CD4-positive, alpha-beta T cell treated with Interleukin-4 for 4 hours (primary cell): ENCODE measurements at places on chromosomes 1 and 21.
A peak's percentile ranks its signal among the peaks of the same experiment; 100 is the strongest.

DNA sequence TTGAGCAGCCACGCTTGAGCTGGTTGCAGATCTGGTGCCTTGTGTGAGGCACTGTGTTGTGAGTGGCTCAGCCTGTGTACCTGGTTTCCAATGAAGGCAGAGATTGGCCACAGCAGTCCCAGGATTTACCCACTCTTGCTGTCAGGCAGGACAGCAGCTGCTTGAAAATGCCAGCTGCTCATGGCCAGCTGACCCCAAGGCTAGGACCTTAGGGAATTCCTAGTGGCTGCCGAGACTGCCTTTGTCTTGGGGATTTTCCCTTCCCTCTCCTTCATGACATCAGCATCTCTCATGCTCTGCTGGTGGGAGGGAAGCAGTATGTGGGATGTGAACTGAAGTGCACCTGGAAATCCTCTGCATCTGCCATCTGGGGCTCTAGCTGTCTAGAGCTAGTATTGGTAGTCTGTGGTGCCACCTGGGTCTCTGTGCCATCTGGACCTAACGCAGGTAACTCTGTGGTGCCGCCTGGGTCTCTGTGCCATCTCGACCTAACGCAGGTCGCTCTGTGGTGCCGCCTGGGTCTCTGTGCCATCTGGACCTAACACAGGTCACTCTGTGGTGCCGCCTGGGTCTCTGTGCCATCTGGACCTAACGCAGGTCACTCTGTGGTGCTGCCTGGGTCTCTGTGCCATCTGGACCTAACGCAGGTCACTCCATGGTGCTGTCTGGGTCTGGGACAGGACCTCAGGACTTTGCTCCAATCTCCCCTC lies 3.8 kb upstream of the LRRC47 start:
- DNase-seq = no peak

DNA sequence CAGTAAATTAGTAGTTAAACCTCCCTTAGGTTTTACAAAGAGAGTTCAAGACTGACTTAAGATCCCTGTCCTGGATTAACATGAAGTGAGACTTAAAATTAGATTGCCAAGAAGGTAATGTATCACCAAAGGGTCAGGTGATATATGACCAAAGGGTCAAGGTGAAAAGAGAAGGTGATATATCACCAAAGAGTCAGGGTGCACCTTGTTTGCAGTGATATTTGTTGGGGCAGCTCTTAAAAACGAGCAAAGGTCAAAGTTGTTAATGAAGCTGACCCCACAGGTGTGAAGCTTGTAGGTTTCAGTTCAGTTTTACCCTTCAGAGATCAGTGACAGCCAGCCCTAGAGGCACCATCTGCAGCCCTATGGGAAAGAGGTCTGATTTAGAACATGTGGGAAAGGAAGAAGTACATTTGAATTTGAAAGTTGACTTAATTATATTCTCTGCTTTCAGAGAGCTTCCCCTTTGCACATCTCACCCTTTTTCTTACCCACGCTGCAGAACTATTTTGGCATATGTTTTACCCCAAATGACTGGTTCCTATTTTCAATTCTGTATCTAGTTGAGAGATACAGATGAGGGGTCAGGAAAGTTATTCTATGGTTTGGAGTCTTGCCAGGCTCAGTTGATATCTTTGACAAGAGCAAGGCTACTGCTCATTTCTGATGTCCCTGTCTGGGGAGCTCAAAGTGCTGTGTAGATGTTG lies 170.8 kb downstream of the S1PR1 start:
- DNase-seq = no peak

DNA sequence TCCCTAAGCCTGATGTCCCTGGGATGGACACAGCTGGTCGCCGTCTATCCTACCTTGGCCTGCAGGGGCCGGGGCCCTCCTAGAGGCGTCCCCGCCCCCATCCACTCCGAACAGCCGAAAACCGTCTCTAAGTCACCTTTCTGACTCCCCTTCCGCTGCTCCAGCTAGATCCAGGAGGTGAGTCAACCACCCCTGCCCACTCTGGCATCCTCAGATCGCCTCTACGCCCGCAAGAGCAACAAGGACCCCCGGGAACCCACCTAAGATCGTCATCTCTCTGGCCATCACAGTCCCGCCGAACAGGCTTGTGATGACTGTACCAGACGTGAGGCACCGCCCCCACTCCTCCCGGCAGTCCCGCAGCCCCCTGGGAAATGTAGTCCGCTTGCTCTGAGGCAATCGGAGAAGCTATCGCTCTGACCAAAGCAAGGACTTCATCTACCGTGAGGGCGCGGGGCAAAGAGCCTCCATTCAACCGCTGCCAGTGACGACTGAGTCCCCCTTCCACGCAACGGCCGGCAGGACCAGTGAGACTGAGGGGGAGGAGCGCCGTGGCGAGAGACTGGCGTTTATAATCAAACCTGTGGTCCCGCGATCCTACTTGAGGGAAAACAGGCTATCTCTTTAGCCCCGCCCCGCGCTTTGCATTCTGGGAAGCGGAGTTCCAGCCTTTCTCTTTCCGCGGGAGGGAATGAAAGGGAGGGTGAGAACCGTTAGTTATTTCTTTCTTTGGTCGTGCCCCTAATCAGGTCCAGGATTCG lies at the start of gene HSPA13:
TSS of gene HSPA13 (minus strand) at position 312 of the 761 bp plus-strand sequence. CDS start at position 285, 27 bp downstream.
- peak; percentile 99 for DNase-seq

- peak; percentile 90 for DNase-seq
Measured at GRCh38 chr1:12173631-12174121, 6.9 kb downstream of the TNFRSF1B start.

DNA sequence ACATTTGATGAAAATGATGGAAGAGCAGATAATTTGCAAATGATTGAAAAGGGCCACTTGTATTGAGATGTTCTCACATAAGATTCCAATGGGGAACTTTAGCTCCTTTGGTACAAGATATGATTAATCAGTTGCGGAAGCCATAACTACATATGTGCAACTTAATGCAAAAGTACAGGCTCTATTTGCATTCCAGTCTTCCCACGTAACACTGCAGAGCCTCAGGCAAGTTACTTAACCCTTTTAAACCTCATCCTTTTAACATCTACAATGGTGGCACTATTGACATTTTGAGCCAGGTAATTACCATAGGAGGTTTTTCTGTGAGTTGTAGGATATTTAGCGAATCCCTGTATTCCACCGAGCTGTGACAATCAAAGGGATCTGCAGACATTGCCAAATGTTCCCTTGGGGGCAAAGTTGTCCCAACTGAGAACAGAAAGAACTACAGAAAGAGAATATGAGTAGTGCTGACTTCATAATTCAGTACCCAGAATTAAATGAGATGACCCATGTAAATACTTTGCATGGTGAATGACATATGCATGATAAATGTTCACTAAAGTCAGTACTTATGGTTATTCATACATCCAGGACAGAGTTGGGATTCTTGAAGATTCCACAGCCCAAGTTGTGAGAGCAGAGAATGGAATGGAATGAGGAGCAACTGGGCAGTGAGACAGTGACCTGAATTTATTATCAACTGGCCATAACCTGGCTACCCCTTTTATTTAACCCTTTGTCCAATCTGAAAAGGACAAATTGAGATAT lies 62.6 kb downstream of the SPAG17 start:
- no peak for DNase-seq

GRCh38 chr1:49597436-49597835 lies 426.3 kb downstream of the AGBL4 start:
- no peak for DNase-seq

DNA sequence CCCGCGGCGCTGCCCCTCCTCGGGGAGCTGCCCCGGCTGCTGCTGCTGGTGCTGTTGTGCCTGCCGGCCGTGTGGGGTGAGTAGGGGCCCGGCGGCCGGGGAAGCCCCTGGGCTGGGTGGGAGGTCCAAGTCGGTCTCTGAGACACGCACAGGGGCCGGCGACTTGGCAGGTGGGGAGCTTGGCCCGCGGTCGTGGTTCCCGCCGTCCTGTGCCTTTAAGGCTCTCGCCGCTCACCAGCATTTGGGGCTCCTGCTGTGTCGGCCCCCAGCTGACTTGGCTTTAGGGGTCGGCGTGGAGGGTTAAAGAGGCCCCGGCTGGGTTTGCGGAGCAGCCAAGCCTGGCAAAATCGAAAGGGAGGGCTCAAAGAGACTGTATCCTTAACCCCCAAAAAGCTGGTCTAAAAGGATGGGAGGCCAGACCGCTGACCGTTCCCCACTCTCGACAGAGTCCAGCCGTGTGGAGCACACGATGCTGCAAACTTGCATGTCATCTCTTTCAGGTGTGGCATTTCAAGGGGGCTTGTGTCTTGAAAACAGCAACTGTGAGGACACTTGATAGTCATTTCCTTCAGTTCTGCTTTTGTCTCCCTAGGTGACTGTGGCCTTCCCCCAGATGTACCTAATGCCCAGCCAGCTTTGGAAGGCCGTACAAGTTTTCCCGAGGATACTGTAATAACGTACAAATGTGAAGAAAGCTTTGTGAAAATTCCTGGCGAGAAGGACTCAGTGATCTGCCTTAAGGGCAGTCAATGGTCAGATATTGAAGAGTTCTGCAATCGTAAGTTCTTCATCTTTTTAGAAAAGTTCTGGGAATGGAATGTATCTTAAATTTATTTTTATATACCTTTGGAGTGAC lies 540 bp downstream of the CD55 start:
- no peak for DNase-seq

DNA sequence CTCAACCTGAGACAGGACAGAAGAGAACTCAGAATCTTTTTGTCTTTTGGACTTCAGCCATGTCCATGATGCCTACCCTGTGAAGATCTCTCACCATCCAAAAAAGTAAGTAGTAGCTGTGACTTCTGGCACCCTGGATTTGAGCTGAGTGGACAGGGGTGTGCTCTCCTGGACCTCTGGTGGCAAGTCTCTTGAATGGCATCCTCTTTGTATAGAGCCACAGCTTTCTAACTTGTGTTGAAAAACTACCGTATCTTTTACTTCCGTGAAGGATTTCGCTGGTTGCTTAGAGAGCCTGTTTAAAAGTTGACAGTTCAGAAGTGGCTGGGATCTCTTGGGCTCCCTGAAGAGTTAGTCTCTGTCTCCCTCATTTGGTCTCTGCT lies 1.8 kb downstream of the MFN2 start:
- DNase-seq = no peak

DNA sequence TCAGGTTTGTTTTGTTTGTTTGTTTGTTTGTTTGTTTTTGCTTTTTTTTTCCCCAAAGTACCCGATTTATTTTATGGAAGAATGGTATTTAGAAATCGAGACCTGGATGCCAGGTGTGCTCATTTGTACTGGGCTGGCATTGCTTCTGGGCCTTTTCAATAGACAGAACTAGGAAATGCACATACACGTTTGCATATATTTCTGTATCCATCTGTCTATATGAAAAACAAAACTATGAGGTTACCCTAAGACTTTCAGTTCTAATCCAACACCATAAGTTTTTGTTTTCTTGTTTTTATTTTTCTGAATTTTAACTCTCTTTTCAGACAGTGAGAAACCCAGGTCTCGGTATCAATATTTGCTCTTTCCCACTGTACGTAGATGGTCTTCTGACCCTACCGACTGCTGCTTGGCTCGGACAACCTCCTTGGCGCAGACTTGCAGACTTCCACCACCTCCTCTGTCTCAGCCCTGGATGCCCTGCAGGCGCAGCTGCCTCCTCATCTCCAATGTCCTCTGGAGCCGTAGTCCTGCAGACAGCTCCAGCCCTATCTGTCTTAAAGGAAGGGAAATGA lies 171.7 kb downstream of the NEK7 start:
- no peak for DNase-seq

DNA sequence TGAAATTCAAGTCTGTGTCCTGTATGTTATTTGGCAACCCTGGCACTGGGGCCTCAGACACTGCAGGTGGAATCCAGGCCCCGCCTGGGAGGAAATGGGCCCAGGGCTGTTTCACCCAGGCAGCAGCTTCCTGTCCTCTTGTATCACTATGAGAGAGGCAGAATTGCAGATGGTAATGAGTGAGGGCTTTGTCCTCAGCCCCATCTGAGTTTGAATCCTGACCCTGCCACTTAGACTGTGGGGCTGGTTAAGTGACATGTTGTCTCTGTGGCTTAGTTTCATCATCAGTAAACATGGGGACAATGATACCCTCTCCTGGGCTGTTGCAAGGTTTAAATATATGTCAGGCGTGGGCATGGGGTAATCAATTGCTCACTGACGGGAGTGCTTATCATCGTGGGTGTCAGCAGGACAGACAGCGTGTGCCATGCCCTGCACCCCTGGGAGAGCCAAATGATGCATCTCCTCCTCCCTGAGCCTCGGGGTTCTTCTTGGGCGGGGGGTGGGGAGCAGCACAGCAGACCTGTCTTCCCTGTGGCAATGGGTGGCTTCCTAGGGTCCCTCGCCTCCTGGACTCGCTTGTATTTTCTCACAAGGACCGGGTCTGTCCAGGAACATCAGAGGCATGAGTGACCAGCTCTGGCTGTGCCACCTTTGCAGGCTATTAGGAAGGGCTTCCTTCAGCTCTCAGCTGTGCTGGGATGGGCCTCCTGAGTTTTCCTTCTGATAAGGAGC lies 42.1 kb downstream of the ARHGEF10L start:
- DNase-seq = no peak

DNA sequence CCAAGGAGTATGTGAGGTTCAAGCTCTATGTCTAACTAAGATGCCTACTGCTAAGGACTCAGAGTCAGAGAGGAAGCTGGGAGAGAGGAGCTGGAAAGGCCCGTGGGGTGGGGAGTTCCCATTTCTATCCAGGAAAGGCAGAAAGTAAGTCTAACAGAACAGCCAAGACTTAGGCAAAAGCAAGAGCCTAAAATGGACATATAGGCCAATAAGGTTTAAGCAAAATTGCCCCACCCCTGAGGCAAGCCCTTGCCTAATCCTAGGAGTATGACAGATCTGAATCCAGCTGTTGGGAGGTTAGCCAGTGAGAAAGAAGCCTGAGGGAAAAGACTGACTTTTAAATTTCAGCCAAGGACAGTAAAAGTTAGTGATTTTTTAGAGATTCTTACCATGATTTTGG lies 1.6 kb upstream of the KLHDC9 start:
- no peak for DNase-seq

- DNase-seq = no peak
Measured at GRCh38 chr1:36203554-36204346, 20.5 kb upstream of the THRAP3 start.

DNA sequence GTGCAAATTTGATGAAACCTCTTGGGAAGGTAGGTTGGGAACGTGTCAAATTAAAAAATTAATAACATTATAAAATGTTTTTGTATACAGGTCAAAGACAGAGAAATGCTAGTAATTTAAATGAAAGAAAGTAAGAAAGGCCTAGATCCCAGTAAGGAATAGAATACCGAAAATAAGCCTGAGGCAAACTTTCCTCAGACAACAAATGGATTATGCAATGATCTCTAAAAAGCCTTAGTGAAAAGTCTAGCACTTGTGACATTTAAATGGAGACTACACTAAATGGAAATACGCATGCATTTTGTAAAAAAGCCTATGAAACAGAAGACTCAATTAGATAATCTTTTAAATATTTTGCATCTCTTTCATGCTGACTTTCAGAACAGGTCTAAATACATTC lies 138.5 kb upstream of the ZNHIT6 start:
- no peak for DNase-seq

GRCh38 chr1:18041102-18041501 lies 66.5 kb upstream of the IGSF21 start:
- DNase-seq = no peak

- DNase-seq = no peak
Measured at GRCh38 chr21:34728479-34728878, 59.7 kb downstream of the CLIC6 start.

DNA sequence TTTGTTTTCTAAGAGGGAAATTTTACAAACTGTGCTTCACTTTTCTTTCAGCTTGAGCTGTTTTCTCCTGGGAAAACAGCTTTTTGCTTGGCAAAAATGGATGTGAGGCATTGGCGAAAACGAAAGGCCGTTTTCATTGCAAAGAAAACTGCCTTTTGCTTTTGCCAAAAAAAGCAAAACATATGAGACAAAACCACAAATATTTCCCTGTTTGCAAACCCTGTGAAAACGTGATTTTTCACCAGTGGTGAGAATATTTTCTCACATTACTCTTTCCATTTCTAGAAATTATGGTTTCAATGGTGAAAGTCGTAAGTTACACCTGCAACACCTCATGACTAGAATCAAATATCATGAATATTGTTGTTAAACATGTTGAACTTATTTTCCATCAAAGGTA lies 74.0 kb upstream of the ZBTB18 start:
- no peak for DNase-seq
